Astrocyte of the cerebellum (primary cell): ENCODE measurements at places on chromosomes 7 and 10.

DNA sequence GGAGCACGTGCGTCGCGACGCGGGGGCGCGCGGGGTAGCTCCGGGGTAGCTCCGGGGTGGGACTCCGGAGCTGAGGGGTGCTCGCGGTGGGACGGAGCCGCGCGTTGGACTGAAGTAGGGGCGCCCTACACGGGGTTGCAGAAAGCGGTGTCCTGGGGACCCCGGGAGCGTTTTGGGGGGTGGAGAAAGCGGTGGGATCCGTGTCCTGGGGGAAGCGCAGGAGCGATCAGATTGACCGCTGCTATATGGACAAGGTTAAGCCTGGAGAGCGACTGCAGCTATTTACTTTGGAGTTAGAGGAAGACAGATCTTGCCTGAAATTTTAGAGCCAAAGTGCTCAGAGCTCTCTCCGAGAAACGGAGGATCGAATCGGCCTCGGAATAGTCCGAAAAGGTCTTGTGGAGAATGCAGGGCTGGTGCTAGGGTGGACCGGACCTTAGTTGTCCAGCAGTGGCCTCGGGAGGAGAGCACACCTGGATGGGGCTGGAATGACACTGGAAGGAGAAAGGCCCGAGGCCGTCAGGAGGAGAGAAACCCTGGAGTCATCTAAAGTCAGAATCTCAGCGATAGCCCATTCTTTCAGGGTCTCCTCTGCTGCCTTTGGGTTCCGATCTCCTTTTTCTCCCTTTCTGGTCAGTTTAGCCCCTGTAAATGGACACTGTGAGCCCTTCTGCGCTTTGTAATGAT, 564 bp downstream of the PDSS1 start:
- no peak for DNase-seq

- DNase-seq: no peak
These were observed 181.0 kb downstream of the ELFN1 start for GRCh38 chr7:1850976-1851571.

- no peak for DNase-seq
These were observed 396.4 kb upstream of the AKR1E2 start for GRCh38 chr10:4429571-4429970.

DNA sequence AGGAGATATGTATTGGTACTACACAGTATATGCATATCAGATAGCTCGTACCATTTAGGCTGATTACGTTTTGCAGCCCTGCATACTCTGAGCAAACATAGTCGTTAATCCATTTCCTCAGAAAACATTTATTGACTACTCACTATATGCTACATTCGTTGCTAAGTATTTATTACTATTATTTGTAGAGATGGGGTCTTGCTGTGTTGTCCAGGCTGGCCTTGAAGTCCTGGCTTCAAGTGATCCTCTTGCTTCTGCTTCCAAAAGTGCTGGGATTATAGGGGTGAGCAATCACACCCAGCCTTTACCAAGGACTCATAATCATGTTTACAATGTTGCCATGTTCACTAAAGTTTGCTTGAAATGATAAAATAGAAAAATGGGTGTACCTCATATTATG, 174.7 kb downstream of the ARL4A start:
- no peak for DNase-seq

DNA sequence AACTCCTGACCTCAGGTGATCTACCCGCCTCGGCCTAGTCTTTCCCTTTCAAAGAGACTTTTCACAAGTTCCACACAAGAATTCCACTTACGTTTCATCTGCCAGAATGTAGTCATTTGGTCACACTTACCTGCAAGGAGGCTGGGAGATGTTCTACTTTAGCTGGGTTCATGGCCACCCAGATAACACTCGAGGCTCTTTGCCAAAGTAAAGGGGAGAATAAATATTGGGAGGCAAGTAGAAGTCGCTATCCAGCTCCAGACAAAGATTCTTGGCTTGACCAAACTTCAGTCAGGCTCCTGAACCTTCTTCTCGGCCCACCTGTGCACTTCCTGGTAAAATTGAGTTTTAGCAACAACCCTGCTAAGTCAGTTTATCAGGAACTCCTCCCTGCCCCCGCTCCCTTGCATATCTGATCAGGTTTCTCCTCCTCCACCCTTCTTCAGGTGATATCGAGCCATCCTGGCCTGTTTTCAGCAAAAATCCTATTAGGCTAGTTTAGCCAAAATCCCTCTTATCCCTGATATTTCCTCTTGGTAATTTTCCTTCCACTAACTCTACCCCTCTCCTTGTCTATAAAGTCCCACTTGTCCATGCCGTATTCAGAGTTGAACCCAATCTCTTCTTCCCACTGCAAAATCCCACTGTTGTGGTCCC, 25.1 kb upstream of the SAMD8 start:
- no peak for DNase-seq

DNA sequence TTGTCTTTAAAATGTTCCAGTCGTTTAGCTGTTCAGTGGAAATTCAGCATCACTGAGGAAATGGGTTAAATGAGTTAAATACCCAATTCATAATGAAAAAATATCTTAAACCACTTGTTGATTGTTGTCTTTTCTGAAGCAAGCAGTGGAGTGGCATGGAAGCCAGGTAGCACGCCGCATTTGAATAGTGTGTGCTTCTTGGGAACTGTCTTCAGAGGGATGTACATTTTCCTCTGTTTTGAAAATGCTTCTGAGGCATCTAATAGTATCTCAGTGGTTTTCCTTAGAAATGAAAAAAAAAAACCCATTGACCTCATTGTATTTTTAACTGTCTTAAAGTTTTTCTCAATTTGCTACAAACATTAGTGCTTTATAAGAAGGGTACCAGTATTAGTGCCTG, 28.1 kb downstream of the C10orf53 start:
- DNase-seq: no peak
